ENCODE measurements at places on chromosomes 1 and 21.
A peak's percentile ranks its signal among the peaks of the same experiment; 100 is the strongest.

- DNase-seq: no peak
Observed at GRCh38 chr1:76713535-76713934, 153.7 kb upstream of the ST6GALNAC5 start.

GRCh38 chr1:15956150-15956549 is 19.8 kb downstream of the ZBTB17 start:
- DNase-seq: no peak

- no peak for DNase-seq
Observed at GRCh38 chr1:203528976-203529835, 35.3 kb downstream of the OPTC start.

DNA sequence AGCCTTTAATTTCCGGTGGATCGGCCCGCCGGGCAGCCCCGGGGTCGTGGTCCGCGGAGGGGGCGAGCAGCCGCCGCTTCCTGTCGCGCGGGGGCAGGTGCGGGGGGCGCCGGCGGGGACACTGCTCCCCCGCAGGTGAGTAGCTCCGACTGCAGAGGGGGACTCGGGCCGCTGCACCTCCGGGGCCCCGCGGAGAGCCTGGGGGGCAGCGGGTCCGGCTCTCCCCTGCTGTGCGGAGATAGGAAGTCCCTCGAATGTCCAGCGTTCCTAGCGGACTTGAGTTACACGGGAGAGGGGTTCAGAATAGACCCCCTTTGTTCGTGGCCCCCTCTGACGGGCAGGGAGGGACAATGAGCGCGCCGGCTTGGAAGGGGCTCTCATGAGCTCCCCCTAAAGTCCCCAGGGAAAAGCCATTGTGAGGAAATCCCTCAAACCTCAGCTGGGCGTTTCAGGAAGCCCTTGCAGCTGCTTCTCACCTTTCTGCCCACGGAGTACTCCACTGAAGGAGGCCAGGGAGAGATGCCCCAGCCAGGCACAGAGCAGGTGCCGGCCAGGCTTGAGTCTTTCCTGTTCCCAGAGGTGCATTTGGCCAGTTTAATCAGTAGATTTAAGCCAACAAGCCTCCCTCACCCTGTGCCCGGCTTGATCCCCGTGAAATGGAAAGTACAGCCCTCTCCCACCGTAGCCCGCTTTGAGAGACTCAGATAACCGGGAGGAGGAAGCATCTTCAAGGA is 925 bp downstream of the PDE9A start:
- DNase-seq: peak; percentile 67

- DNase-seq: no peak
Observed at GRCh38 chr1:59046134-59046533, 250.8 kb upstream of the FGGY start.

- DNase-seq: no peak
Observed at GRCh38 chr1:75529488-75529887, 81.4 kb downstream of the SLC44A5 start.

- peak; percentile 76 for DNase-seq
Observed at GRCh38 chr1:221708076-221708571, 33.8 kb downstream of the DUSP10 start.

DNA sequence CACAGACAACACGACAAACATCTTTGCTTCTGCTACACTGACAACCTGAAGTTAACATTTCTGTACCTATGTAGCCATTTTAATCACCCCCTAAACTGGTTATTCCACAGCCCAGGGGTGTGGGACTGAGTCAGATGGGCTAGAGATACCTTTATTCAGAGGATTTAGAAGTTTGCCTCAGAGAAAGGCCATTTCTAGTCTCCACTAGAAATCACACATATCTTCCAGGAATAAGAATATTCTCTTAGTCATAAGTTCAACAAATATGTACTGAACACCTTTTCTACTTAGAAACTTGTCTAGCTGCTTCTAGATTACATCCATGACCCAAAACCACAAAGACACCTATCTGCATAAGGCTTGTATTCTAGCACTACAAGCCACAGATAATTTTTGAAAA is 38.8 kb downstream of the ERG start:
- DNase-seq: no peak

DNA sequence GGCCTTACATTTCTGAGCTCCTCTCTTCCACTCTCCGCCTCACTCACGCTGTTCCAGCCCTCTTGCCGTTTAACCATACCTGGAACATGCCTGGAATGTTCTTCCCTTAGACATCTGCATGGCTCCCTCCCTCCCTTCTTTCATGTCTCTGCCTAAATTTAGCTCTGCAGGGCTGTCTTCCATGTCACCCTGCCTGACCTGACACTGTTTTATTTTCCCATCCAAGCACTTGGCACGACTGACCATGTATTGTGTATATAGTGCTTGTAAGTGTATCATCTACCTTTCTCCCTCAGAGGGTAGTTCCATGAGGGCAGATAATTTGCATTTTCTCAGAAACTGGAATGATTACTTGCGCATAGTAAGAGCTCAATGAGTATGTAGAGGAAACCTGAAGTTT is 47.3 kb downstream of the ST6GALNAC3 start:
- DNase-seq: no peak

DNA sequence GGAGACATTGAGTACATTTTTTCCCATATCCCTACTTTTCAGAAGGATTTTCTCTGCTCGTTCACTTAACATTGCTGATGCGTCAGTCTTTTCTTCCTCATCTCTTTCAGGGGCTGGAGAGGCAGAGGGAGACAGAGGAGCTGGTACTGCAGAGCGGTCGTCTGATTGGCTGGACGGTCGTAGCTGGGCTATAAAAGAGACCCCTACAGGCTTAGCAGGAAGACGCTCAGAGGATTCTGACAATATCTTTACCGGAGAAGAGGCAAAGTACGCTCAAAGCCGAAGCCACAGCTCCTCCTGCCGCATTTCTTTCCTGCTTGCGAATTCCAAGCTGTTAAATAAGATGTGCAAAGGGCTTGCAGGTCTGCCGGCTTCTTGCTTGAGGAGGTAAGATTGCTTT is at the start of gene RGS4:
Gene RGS4 (plus strand): TSS at position 220 of the 400 bp plus-strand sequence. CDS start 124 bp downstream, at position 344.
- DNase-seq: no peak

DNA sequence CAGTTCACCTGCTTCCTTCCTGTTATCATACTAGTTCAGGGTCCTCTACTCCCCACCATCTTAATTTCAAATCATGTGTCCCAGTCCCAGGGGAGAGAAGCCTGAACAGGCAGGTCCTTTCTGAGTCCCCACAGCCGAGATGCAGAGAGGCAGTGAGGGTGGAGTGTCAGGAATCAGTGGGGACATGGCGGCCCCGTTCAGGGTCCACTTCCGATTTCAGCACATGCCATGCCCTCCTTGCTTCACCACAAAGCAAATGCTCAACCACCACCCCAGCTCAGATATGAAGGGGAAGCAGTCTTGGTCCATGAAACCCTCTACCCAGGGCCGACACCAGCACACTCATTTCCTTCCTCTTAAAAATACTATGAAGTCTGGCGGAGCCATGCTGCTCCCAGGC is 5.2 kb upstream of the SEMA4A start:
- DNase-seq: peak; percentile 83

- DNase-seq: no peak
Observed at GRCh38 chr21:19475525-19475924, 1071.9 kb upstream of the TMPRSS15 start.

DNA sequence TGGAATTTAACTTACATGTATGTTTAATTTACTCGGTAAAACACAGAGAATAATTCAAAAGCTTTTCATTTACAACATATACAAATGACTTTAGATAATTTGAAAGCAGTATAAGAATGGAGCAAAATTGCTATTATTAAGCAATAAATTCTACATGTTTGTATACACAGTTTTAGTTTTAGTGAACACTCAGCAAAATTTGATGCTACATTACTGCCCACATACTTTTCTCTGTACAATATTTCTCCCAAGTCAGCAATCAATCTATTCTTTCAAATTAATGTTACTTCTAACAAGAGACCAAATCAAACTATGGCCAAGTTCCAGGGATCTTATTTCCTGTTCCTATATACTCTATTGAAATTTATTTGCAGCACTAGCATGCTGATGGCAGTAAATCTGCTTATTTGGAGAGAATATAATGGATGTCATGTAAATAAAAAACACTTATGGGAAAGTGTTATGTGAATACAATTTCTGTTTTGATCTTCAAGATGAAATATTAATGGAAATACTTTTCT is 82.6 kb upstream of the BRINP3 start:
- DNase-seq: no peak

GRCh38 chr1:236568285-236568894 is 35.9 kb downstream of the HEATR1 start:
- DNase-seq: no peak

- no peak for DNase-seq
Observed at GRCh38 chr1:179029321-179029759, 3.6 kb downstream of the FAM20B start.

- DNase-seq: no peak
Observed at GRCh38 chr1:165937829-165938228, 110.4 kb downstream of the UCK2 start.

DNA sequence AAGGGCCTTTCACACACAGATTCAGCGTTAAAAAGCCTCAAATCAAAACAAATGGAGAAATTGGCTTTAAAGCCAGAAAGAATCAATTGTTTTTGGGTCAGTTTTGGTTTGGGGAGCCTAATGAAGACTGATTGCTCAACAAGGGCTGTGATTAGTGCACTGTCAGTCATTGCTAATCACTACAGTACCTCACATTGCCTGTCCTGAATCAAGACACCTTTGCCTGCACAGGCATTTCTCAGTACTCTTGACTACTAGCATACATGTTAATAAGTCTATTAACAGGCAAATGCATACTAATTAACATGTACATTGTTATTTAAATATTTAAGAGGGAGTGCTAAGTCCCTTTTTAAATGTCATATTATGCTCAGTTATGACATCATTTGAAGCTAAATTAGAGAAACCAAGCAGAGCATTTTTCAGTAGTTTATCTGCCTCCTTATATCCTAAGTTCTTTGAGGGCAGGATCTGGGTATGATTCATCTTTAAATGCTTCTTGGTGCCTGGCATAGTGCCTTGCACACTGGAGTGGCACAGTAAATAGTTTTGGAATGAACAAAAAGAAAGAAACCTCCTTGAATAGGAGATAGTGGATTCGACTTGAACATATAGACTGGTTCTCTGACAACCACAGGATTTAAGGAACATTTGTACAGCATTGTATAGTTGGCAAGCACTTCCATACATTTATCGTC is 25.8 kb upstream of the CCN1 start:
- DNase-seq: no peak

- DNase-seq: no peak
Observed at GRCh38 chr1:85146972-85147359, 53.9 kb downstream of the SYDE2 start.

DNA sequence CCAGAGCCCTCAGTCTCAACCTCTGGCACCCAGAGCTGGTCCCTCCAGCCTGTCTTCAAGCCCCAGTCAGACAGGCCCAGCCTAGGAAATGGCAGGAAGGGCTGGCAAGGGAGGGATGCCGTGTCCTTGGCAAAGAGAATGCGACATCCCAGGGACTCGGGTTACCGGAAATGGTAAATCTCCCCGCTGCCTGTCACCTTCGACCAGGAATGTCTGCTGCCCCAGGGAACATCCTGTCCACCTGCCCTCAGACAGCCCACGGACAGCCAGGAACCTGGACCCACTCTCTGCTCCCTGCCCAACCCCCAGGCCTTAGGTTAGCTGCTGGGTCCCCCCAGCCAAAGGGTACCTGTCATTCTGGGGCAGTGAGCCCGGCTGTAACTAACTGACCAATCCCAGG is 23.9 kb downstream of the HSPG2 start:
- no peak for DNase-seq
